ENCODE measurements at places on chromosomes 4 and X.

- DNase-seq = no peak
These were observed 22.9 kb upstream of the G3BP2 start for GRCh38 chr4:75696071-75696470.

DNA sequence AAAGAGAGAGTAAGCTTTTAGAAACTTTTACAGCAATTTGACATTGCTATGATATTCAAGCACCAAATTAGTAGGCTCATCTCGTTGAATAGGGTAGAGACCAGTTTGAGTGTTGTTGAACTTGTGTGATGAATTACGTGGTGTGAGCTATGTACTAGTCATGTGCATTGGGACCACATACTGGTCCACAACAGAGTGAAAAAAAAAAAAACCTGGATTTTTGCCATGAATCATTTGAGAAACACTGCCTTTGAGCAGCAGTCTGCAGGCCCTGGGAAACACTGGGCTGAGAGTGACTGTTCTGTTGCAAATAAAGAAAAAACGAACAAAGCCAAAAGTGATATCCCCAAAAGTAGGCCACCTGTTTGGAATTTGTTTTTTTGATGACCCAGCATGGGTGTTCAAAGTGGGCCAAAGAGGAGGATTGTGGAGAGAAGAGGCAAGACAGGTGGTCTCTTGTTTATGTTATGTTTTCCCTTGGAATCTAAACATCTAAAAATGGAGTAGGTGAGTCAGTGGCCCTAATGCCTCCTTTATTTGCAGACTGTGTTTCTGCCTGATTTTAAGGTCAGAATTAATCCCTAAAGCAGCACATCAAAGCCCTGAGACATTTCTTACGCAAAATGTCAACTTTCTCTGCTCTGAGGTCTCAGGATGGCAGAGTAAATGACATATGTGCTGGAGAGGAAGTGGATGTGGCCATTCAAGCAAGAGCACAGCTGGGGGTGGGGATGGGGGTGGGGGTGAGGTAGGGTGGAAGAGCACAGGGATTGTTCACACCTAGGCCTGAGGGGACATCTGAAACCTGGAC, 33.5 kb downstream of the TAF7L start:
- peak; percentile 16 for DNase-seq

- no peak for DNase-seq
These were observed 339.2 kb upstream of the AADAT start for GRCh38 chr4:170428929-170429328.

DNA sequence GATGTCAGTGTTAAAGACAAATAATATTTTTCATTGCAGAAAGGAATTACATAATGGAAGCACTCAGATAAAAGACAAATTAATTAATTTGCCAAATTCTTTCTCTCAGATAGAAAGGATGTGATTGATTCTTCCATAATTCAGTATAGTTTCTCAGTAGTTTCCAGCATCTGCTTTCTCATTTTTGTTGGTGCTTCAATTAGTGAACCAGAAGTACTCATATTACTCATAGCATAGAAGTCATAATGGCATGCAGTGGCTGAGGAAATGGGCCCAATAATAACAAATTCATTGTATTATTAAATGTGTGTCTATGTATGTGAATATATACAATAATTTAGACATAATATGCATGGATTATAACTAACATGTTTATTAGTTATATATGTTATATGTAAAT, 393.3 kb upstream of the TRAM1L1 start:
- DNase-seq = peak; percentile 16

- no peak for DNase-seq
These were observed 30.4 kb downstream of the CLDN34 start for GRCh38 chrX:9997524-9997923.

DNA sequence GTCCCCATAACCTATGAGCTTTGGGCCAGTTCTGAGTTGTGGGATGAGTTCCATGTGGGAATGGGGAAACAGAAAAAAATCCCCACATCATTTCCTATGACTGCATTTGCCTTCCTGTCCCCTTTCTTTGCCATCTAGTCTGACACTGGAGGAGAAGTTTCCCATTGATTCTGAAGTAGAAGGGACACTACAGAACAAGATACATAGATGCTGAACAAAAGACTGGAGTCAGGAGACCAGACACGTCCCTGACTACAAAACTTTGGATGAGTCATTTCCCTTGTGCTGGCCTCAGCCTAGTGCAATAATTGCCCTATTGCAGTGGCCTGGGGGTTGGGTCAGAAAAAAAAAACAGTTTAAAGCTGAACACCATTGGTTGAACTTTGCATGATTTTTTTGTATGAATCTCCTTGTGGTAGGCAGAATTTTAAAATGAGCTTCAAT, 22.1 kb downstream of the BEX3 start:
- DNase-seq = peak; percentile 88

- DNase-seq = peak; percentile 62
These were observed 347.1 kb downstream of the IDS start for GRCh38 chrX:149157976-149158375.

Data from fibroblast of skin of back (primary cell).